ENCODE measurements at places on chromosomes 2 and 18.

- DNase-seq, result no peak
Measured at GRCh38 chr18:13039806-13040205, 48.6 kb downstream of the CEP192 start.

DNA sequence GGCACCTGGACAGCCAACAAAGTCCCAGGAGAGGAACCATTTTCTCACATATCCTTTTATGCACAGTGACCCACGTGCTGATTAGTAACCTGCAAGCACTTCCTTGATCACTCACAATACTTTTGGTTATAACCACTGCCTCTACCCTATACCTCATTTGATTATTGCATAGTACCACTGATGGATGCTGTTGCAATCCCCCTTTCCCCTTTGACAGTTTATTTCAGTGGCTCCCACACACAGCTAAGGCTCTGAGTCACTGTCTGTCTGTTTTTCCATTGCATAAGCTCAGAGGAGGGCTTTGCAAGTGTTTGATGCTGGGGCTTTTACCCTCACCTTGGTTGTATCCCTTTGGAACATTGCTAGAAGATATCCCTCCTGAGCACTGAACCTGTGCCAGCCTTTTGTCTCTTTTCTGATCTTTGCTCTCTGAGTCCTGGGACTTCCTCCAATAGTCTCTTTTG lies 101.7 kb upstream of the RBBP8 start:
- no peak for DNase-seq

DNA sequence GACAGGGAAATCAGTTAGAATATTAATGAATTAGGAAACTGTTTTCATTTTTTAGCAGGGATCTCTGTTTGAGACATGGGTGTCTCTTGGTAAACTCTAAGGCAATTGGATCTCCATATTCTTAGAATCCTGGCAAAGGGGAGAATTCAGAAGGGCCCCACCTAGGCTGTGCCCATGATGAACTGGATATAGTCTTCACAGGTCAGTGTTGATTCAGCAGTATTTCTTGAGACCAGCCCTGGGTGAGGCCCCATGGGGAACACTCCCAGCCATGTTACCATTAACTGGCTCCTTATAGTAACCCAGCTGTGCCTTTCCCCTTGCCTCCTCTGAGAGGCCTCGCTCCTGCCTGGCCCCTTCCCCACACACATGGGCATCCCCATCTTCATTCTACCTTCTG lies 76.7 kb downstream of the TCF7L1 start:
- no peak for DNase-seq

- no peak for DNase-seq
Measured at GRCh38 chr2:226310146-226310545, 489.5 kb downstream of the IRS1 start.

- no peak for DNase-seq
Measured at GRCh38 chr2:156769802-156770201, 333.6 kb downstream of the GPD2 start.

DNA sequence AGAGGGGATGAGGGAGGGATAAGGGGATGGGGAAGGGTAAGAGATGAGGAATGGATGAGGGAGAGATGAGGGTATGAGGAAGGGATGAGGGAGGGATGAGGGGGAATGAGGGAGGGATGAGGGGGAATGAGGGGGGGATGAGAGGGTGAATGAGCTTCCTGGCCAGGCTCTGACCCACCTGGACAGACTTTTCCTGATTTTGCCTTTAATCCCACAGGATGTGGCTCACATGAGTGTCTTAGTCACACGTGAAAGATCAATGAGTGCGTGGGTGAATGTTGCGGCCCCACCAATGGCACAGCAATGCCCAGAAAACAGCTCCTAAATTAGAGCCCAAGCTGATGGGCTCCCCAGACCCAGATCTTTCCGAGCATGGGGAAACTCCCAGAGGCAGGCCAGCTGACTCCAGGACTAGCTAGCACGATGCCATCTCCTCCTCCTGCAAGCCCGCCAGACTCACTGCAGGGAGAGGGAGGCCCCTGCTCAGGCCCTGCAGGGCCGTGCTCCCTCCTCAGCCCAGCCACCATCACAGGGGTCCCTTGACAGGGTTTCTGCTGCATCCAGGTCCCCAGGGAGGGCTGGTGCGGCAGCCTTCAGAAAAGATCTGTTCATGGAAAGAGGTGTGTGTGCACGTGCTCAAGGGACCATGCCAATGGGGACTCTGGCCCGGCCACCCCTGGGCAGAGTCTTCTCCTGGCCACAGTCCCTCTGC lies 41.4 kb downstream of the AQP12A start:
- DNase-seq, result no peak

GRCh38 chr2:163655667-163656066 lies 80.1 kb downstream of the FIGN start:
- no peak for DNase-seq

Data from NCI-H774 (cell line).